ENCODE measurements at places on chromosomes 12 and 14.

DNA sequence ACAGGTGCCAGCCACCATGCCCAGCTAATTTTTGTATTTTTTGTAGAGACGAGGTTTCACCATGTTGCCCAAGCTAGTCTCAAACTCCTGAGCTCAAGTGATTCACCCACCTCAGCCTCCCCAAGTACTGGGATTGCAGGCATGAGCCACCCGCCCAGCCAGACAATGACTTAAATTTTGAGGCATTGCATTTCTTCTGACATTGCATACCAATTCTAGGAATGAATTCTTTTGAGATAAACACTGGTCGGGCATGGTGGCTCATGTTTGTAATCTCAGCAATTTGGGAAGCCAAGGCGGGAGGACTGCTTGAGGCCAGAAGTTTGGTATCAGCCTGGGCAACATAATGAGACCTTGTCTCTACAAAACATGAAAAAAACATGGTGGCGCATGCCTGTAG lies 2.5 kb upstream of the CELA1 start:
- no peak for DNase-seq

DNA sequence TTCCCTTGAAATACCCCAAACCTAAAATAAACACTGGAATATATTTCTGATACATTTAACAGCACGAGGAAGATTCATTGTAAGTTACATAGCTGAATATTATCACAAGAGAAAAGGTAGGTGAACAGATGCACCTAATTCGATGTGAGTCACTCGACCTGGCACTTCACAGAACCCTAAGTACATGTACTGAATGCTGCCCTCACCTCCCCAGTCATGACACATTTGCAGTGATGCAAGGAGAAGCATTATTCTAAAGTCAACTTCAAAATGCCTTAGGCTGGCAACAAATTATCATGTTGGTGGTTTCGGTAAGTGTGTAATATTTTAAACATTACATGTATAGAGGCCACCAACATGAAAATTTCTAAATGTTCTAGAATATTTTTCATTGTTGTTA lies 35.2 kb upstream of the TMTC2 start:
- DNase-seq: no peak

- no peak for DNase-seq
Measured at GRCh38 chr12:72365151-72365550, 93.0 kb downstream of the TRHDE start.

GRCh38 chr12:90827567-90827966 lies 127.4 kb downstream of the CCER1 start:
- no peak for DNase-seq

- no peak for DNase-seq
Measured at GRCh38 chr12:14833952-14834351, 9.4 kb downstream of the ART4 start.

DNA sequence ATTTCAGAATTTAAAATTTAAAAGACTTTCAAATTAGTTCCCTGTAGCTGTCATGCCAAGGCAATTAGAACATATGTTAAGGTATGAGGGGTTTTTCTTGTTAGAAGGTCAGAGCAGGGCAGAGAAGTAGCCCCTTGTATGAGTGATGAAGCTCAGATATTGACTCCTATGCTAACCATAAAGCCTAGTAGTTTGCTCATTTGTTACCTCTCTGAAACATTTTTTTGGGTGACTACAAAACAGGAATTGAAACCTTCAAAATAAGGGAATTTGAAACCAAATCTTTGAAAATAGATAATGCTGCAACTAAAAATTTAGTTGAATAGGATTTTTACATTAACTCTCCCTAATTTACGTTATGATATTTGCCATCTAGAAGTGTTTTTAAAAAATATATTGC lies 333.5 kb downstream of the NAV3 start:
- DNase-seq: no peak

GRCh38 chr12:49901026-49901425 lies 2.7 kb downstream of the FAIM2 start:
- no peak for DNase-seq

GRCh38 chr12:12718853-12719252 lies 1.7 kb downstream of the CDKN1B start:
- no peak for DNase-seq

- no peak for DNase-seq
Measured at GRCh38 chr14:79585845-79586244, 625.5 kb downstream of the DIO2 start.

GRCh38 chr12:104443008-104443407 lies 13.7 kb upstream of the CHST11 start:
- DNase-seq: no peak

DNA sequence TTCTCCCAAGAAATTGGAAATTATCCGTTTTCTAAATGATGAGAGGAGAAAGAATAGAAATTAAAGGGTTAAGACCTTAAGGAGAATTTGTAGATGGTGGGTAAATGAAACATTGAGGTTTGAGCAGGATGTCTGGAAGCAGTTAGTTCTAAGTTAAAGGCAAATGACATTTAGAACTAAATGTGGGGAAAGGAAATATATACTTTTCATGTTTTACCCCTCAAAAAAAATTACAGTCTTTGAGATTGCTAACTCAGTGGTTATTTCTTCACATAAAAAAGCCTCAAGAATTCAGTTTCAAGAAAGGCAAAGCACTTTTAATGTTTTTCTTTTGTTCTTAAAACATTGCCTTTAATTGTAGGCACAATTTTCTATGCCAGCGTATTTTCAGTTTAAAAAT lies 114.0 kb downstream of the PLEKHA5 start:
- no peak for DNase-seq

GRCh38 chr12:41683023-41683422 lies 461.7 kb downstream of the GXYLT1 start:
- no peak for DNase-seq

DNA sequence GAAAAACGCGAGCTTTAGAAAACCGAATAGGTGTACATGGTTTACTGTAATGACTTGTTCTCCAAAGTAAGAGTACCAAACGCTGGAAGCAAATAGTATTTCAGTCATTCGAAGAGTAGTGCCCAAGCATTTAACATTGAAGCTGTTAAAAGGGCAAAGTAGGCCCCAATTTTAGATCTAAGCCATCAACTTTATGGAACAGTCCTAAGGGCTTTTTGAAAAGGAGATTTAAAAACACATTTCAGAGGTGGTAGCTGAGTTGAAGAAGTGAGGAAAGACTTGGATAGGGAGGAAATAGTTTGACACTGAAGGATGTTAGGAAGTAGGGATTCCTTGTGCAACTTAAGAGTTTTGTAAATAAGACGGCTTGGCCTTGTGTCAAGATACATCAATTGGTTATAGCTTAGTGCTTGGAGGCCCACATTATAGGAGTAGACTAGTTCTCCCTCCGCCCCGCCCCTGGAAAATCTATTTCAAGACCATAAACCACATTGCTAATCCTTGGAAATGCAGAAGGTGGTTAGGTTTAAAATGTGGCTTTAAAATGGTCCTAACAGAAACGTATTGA lies 783 bp upstream of the TUBA1B start:
- DNase-seq: no peak

DNA sequence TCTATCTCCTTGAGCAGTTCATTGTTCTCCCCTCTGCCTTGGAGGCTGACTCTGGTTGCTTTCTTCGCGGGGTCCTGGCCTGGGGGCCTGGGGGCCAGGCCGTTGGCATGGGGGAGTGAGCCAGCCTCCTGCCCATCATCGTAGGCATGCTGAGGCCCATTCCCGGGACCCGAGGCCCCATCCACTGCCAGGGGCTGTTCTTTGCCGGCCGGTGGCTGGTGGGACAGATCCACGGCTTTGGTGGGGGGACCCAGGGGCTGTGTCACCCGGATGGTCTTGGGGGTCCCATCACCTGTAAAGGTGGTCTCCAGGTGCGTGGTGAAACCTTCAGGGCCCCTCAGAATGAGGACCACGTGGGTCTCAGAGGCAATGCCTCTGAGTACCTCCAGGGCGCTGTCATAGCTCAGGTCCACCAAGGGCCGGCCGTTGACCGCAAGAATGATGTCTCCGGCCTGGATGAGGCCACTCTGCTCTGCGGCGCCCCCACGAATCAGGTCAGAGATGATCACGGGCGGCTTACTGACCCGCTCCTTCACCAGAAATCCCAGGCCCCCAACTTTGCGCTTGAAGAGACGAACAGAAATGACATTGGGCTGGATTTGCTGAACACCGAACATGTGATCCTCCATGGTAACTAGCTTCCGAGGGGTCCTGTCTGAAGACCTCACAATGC lies 30.8 kb downstream of the NOS1 start:
- no peak for DNase-seq

DNA sequence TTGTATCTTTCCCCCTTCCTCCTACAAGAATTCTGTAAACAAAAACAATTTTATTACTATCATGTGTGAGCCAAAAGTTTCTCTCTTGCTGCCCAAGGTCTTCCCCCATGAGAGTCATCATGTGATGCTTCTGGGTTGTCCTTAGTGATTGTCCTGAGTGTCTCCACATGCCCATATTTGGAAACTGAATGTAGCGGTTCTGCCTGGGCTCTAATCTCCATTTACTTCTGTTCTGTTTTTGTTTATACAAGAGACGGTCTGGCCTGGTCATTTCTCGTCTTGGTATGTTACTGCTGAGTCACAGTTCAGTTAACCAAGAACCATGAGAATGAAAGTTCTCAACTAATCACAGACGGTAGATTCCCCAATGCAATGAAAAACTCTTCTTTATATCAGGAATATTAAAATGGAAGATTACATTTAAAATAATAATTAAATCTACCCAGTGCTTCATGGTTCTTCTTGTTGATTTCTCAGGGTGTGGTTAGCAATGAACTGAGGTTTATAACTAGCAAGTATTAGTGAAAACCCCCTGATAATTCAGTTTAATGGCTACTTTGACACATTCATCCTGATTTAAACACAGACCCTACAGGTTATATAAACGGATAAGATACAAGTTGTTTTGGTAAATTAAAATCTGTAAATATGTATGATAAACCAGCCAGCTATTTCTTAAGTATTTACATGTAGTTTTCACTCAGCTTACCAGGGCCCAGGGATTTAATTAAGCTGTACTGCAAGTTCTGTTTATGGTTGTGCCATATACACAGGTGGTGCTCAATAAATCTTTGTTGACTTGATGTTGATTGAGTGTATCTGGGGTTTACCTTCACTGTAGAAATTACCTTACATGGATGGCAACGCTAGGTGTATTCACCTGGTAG lies 81.1 kb downstream of the PELI2 start:
- peak; percentile 84 for DNase-seq

DNA sequence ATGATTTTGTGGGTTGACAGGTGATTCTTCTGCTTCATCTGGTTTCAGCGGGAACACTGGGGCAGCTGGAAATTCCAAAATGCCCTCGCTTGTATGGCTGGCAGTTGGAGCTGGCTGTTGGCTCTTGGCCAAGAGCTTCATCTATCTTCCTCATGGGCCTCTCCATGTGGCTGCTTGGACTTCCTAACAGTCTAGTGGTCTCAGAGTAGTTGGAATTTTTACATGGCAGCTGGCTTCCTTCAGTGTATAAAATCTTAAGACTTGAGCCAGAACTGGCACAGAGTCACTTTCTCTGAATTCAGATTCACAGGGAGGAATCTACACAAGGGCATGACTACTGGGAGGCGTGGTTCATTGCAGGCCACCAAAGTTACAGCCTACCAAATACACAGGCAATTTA lies 204.9 kb upstream of the RMST start:
- no peak for DNase-seq

- DNase-seq: no peak
Measured at GRCh38 chr12:7486512-7486911, 17.1 kb downstream of the CD163 start.

- no peak for DNase-seq
Measured at GRCh38 chr12:41419131-41419893, 231.2 kb downstream of the PDZRN4 start.

- no peak for DNase-seq
Measured at GRCh38 chr12:76449016-76449415, 100.8 kb upstream of the BBS10 start.

DNA sequence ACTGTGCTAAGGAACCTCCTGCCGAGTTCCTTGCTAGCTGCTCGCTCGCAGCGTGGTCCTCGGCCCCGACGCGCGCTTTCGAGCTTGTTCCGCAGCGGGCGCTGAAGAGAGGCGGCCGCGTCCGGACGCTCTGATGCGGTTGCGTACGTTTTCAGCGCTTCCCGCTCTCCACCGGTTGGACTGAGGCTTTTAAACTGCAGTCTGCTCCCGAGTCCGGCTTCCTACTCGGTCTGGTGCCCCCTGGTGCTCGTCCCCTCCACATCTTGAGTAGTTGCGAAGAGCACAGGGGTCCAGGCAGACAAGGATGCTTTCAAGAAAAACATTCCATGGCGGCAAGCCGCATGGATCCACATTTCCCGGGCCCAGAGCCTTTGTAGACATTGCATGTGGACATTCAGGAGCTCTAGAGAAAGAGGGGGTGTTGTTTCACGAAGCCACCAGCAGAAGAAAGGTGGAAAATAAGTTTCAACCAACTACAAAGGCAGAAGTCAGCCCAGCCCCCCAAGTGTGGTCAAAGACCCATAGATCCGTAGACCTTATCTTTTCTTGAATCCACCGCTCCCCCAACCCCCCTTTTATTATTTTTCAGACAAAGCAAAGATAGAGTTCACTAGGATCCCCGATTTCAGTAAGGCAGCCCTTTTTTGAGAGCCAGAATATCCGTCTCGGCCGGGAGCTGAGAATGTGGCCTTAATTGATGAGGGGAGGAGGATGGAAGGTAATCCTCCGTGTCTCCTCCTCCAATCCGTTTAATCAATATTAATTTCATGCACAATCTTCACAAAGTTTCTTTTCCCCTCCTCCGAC lies 984 bp upstream of the WNK1 start:
- DNase-seq: peak; percentile 100

DNA sequence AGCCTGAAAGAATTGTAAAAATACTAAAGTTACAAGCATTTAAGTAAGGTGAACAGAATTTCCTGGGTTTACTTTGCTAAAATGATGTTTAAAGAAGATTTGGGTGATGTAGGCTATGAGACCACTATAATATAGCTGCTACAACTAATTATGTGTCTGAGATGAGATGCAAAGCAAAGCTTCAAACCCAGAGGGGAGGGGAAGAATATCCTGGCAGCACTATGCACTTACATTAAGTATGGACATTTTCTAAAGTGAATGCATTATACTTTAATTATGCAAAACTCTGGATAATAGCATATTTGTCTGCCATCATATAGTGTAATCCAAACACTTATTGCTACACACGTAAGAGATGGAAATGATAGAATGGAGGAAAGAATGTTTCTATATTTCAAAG lies 1003.7 kb downstream of the GALC start:
- no peak for DNase-seq

DNA sequence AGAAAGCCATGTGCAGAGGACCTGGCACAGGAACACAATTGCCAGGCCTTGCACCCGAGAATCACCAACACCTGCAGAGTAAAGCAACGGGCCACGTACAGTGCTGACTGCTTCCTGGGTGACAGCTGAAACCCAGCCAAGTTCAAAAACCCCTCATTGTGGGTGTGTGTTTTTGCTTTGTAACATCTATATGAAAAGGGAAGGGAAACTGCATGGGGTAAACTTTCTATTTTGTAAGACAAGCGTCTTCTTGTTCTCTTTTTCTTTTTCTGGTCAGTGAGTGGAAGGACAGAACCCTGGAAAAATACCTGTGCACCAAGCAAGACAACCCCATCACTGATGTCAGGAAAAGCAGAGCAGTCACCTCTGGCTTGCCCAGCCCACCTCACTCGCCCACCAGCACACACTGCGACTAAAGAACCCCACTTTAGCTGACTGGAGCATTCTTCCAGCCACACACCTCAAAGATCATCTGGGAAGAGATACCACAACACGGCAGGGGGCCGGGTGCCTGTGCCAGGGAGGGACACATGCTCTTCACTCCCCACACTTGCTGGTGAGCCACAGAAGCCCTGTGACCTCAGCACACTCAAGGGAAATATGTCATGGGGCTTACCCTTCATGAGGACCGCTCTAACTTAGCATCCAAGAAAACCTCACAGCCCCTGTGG lies 172.3 kb downstream of the NDUFA12 start:
- DNase-seq: no peak

Measured in islet precursor cell (in vitro differentiated cells).